ENCODE measurements at places on chromosomes 4 and X. TPM values are rescaled to one million over a fixed set of nuclear protein-coding genes. Genes with fewer than 3 reads are reported as not detected.

- no peak overlapping the region for H3K4me3 ChIP-seq
- no peak for DNase-seq
- no peaks in the 10 kb centered on the region for H3K36me3 ChIP-seq
- no peak overlapping the region for H3K27ac ChIP-seq
- H3K4me1 ChIP-seq = no peaks in the 10 kb centered on the region
Observed at GRCh38 chrX:105120463-105120862, 100.0 kb downstream of the TEX13A start.

DNA sequence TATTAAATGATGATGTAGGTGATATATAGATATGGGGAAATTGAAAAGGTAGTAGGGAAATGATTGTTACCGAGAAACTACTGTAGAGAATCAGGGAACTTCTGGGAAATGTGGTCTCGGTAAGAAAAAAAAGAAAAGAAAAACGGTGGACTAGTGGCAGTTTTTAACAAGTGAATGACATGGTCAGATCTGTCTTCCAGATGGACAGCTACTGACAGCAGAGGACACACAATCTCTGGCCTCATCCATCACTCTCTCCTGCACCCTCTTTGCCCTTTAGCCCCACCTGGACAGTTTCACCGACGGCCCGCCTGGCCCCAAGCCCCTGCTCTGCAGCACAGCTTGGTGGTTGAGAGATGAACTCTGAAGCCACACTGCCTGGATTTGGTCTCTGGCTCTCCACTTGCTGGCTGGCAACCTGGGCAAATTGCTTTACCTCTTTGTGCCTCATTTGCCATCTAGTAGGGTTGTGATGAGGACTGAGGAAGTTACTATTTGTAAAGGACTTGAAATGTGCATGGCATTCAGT lies 23.4 kb downstream of the RBM47 start:
- no peak overlapping the region for H3K27ac ChIP-seq
- no peaks in the 10 kb centered on the region for H3K36me3 ChIP-seq
- no peak overlapping the region for H3K4me3 ChIP-seq
- no peak for DNase-seq
- no peaks in the 10 kb centered on the region for H3K27me3 ChIP-seq

DNA sequence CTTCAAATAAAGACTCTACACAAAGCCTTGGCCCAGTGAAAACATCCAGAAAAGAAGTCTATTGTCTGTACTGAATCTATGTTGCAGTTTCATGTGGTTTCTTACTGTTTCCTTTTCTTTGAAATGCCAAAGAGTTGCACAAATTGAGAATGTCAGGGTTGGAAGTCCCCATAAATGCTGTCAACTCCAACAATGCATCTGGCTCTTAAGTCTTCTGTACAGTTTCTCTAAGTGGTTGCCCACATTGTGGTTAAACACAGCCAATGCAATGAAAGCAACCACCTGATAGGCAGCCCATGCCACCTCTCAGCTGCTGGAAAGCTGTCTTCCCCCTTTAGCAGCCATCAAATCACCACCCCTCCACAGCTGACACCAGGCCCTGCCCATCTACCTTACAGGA lies 67.2 kb upstream of the C1GALT1C1 start:
- no peak overlapping the region for H3K27ac ChIP-seq
- no peaks in the 10 kb centered on the region for H3K27me3 ChIP-seq
- H3K36me3 ChIP-seq = no peaks in the 10 kb centered on the region
- no peak overlapping the region for H3K4me3 ChIP-seq

Gene NXF3
- 119 TPM for polyA plus RNA-seq

Gene IL15
- polyA plus RNA-seq = 2.7 TPM

Gene GBA3
- polyA plus RNA-seq = 3.5 TPM

Gene IL13RA2
- 36.5 TPM for polyA plus RNA-seq

- no peaks in the 10 kb centered on the region for H3K36me3 ChIP-seq
- peaks cover 14% of the 10 kb centered on the region for H3K4me1 ChIP-seq
- H3K27me3 ChIP-seq = no peaks in the 10 kb centered on the region
- H3K27ac ChIP-seq = peak overlapping the region; percentile 24
- DNase-seq = no peak
Observed at GRCh38 chr4:124017185-124017785, 620.7 kb downstream of the SPRY1 start.

DNA sequence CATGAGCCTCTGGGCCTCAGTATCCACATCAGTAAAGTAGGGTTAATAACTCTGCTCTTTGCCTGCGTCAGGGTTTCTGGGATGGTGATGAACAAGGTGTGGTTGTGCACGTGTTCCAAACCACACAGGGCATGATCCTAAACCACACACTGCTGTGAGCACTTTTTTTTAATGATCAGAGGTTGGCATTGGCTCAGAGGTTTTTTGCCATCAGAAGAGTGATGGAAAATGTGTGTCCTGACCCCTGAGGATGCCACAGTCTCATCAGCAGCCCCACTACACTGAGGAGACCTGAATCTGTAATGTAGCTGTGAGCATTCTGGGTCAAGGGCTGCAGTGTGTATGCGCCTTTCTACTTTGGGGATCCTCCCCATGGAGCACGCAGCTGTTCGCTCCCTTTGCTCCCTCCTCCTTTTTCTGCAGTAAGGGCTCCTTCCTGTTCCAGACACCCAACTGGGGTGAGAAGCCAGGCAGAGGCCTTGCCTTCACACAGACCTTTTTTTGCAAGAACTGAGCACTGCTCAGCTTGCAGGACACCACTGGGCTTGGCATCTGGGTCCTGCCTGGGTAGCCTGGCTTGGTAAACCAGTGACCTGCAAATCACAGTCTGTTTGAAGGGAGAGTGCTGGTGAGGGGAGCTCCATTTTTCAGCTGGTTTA lies 87.5 kb downstream of the MAMLD1 start:
- no peaks in the 10 kb centered on the region for H3K4me1 ChIP-seq
- H3K4me3 ChIP-seq = no peak overlapping the region
- H3K36me3 ChIP-seq = no peaks in the 10 kb centered on the region
- H3K27ac ChIP-seq = no peak overlapping the region

DNA sequence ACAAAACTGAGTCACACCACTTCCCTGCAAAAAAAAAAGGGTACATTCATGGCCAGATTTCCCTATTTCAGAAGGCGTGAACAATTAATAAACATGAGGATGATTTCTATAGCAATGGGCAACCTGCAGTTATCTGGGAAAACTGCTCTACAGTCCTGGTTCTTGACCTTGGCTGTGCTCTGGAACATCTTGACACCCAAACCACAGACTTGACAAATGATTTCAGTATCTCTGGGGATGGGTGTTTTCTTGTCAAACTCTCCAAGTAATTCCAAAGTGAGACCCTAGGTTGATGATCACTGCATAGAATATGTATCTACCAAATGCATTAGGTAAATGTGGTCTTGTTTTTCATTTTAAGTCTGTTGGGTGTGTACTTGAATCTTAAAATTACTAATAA lies 2.0 kb downstream of the DAPP1 start:
- no peaks in the 10 kb centered on the region for H3K4me1 ChIP-seq
- no peaks in the 10 kb centered on the region for H3K36me3 ChIP-seq
- H3K27ac ChIP-seq = no peak overlapping the region
- no peak overlapping the region for H3K4me3 ChIP-seq
- H3K27me3 ChIP-seq = no peaks in the 10 kb centered on the region
- no peak for DNase-seq

Gene EDA
- 3.0 TPM for polyA plus RNA-seq

DNA sequence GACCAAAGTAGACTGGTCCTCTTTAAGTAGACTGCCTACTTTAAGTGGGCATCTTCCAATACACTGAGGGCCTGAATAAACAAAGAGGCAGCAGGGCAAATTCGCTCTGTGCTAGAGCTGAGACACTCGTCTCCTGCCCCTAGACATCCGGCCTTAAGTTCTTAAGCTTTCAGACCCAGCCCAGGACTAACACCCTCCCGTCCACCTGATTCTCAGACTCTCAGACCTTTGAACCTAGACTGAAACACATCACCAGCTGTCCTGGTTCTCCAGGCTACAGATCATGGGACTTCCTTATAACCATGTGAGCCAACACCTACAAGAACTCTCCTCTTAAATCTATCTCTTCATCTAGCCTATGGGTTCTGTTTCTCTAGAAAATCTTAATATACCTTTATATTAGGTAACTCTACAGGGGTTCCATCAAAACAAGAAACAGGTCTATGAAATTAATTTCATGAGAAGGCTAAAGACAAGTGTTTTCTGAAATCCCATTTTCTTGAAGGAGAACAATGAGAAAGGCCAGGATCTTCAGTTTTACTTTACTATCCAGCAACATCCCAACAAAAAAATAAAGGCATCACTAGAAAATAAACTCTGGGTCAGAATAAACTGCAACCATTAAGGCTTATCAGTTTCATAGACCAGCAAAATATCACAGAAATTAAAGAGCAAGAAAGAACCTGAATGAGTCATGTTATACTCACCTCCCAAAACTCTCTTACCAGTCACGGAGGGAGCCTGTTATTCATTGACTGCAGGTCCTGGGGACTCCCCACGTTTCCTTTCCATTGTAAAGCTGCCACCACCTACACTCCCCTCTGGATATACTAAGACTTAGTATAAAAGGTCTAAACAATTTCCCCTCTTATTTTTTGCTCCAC lies 14.8 kb downstream of the ADGRA3 start:
- H3K27ac ChIP-seq = no peak overlapping the region
- no peaks in the 10 kb centered on the region for H3K27me3 ChIP-seq
- H3K36me3 ChIP-seq = no peaks in the 10 kb centered on the region
- DNase-seq = no peak

Gene CXCL9
- 11.2 TPM for polyA plus RNA-seq

GRCh38 chrX:10519278-10519677 lies 101.1 kb downstream of the MID1 start:
- H3K27me3 ChIP-seq = no peaks in the 10 kb centered on the region
- no peak for DNase-seq
- H3K27ac ChIP-seq = no peak overlapping the region
- no peaks in the 10 kb centered on the region for H3K4me1 ChIP-seq

Gene SRP72
- polyA plus RNA-seq = 57.2 TPM

GRCh38 chr4:123068081-123068480 lies 145.7 kb upstream of the NUDT6 start:
- H3K27me3 ChIP-seq = no peaks in the 10 kb centered on the region
- no peak overlapping the region for H3K4me3 ChIP-seq
- H3K27ac ChIP-seq = no peak overlapping the region
- H3K4me1 ChIP-seq = no peaks in the 10 kb centered on the region
- H3K36me3 ChIP-seq = no peaks in the 10 kb centered on the region
- no peak for DNase-seq

DNA sequence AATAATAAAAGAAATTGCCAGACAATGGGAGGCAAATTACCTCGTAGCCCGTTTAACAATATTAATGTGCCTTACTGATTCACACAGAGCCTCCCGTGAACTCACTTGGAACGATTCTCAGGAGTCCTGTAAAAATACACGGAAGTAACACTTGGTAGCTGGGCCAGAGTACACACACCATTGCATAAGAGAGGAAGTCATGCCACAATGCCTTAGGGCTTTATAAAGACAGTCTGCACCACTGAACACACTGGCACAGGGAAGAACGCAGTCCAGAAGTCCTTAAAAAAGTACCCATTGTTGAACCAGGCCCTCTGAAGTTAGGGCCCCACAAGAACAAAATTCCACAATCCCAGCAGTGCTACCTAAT lies 15.1 kb downstream of the SLC2A9 start:
- H3K27me3 ChIP-seq = no peaks in the 10 kb centered on the region
- no peaks in the 10 kb centered on the region for H3K4me1 ChIP-seq
- H3K4me3 ChIP-seq = no peak overlapping the region
- H3K27ac ChIP-seq = peak overlapping the region; percentile 52

GRCh38 chrX:47209508-47210238 lies 8.8 kb upstream of the CDK16 start:
- H3K36me3 ChIP-seq = no peaks in the 10 kb centered on the region
- no peak overlapping the region for H3K27ac ChIP-seq

DNA sequence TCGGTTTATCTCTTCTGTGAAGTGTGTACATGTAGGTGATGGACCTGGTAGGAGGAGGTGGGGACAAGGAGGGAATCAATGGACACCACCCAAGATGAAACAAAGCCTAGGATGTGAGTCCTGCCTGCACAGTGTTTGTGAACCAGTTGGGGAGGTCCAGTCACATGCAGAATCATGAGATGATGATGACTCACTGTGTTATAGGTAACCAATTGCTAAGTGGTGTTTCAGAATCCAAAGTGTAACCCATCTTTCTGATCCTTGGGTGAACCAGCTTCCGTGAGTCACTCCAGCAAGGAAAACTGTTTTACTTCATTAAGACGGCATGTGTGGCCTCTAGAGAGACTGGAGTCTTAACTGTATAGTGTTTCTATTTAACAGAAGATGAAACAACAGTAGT lies 57.9 kb upstream of the HPF1 start:
- no peaks in the 10 kb centered on the region for H3K27me3 ChIP-seq
- no peaks in the 10 kb centered on the region for H3K36me3 ChIP-seq
- no peak overlapping the region for H3K27ac ChIP-seq
- H3K4me3 ChIP-seq = no peak overlapping the region
- no peaks in the 10 kb centered on the region for H3K4me1 ChIP-seq

DNA sequence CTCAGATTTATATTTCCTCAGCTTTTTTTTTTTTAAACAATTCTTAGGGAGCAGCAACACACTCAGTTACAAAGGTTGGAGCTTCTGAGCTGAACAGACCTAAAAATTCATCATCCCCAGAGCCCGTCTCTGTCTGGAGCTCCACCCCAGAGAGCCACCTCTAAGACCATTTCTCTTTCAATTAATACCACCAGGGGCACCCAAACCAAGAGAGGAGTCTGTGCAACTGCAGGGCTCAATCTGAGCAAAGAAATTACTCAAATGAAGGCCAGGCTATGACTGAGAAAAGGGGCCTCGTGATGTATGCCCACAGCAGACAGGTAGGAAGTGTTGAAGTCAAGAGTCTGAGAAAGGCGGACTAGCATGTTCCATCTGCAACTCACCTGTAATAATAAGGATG lies 95.5 kb downstream of the C4orf51 start:
- no peaks in the 10 kb centered on the region for H3K27me3 ChIP-seq
- no peak overlapping the region for H3K4me3 ChIP-seq
- H3K36me3 ChIP-seq = no peaks in the 10 kb centered on the region
- no peak for DNase-seq

DNA sequence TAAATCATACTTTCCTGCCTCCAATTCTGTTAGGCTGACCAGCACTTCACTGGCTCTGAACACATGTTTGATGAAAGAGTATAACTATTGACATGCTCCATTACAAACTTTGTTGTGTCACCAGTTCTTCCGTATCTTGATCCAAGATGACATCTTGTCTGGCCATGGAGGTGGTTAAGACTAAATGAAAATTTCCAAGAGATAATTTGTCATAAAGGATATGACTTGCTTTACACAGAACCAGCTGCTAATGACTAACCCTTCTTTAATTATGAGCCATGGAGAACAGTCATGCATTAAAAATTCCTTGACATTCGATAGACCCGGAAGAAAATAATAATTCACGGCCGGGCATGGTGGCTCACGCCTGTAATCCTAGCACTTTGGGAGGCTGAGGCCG lies 17.7 kb upstream of the N4BP2 start:
- H3K4me1 ChIP-seq = no peaks in the 10 kb centered on the region
- no peak overlapping the region for H3K27ac ChIP-seq
- DNase-seq = no peak
- no peaks in the 10 kb centered on the region for H3K27me3 ChIP-seq
- no peaks in the 10 kb centered on the region for H3K36me3 ChIP-seq

GRCh38 chr4:138039010-138039409 lies 203.1 kb downstream of the SLC7A11 start:
- H3K4me3 ChIP-seq = no peak overlapping the region
- no peaks in the 10 kb centered on the region for H3K36me3 ChIP-seq
- no peak for DNase-seq
- H3K27me3 ChIP-seq = no peaks in the 10 kb centered on the region

Gene FAM47B
- polyA plus RNA-seq = 24.0 TPM
